ENCODE measurements at places on chromosomes 3 and 15. TPM values are rescaled to one million over a fixed set of nuclear protein-coding genes. Genes with fewer than 3 reads are reported as not detected.

Gene LRTM1
- not detected for total RNA-seq

DNA sequence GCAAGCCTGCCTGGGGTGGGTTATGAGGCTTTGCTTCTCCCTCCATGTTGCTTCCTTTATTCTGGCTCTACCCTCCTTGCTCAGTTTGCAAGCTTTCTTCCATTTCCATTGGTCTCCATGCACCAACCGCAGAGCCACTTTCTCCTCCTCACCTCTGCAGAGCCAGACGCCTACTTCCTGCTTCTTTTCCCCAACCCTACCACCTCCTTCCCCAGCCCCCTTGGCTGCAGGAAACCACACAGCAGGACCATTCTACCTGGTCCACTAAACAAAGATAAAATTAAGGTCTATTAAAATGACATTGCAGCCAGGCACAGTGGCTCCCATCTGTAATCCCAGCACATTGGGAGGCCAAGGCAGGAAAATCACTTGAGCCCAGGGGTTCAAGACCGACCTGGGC is 10.0 kb upstream of the CAV3 start:
- no peak for DNase-seq

Gene IQCH
- total RNA-seq: 0.83 TPM

- DNase-seq: no peak
Measured at GRCh38 chr15:90420451-90420850, 32.4 kb downstream of the IQGAP1 start.

Gene GPR160
- total RNA-seq: 200 TPM

Gene GOLGA6B
- not detected for total RNA-seq

DNA sequence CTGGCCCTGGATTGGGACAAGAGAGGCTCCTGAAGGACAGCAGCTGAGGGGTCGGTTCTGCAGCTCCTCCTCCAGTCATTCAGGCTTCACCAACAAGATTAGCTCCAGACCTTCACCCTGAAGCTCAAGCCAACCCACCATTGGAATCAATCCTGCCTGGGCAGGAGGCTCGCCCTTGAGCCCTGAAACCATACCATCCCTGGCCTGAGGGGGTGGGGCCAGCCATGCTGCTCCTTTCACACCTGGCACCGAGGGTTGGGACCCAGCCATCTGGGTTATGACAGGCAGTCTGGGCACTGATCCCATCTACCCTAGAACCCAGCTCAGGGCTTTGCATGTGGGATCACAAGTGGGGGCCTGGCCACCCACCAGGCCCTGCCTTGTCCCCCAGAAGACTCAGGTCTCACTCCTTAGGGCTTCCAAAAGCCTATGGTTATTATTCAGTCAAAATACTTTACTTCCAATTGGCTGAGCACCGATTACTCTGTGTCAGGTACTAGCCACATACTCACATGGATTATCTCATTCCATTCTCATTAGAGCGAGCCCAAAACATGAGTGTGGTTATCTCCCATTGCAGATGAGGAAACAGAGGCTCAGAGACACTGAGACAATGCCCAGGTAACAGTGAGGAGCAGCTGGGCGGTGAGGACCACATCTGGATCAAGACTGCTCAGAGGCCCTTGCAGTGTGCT is 3.1 kb downstream of the ABHD14B start:
- DNase-seq: no peak

GRCh38 chr15:70569714-70570231 is 193.6 kb downstream of the UACA start:
- no peak for DNase-seq

GRCh38 chr3:157606011-157606851 is 103.0 kb upstream of the VEPH1 start:
- DNase-seq: peak; percentile 74

DNA sequence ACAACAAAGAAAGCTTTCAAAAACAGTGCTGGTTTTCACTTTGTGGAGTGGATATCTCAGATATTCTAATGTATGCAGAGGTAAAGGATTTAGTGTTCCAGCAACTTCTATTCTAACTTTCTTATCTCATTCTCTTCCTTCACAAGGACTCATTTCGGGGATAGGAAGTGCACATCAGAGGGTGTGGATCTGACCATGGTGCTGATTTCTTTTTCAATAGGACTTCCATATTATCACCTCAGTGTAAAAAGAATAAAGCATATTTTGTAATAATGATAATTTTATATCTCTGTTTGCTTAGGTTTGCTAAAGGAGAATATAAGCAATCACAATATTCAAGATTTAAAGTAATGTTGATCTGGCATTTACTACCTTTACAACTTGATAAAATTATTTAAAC is 12.5 kb upstream of the CADM2 start:
- no peak for DNase-seq

DNA sequence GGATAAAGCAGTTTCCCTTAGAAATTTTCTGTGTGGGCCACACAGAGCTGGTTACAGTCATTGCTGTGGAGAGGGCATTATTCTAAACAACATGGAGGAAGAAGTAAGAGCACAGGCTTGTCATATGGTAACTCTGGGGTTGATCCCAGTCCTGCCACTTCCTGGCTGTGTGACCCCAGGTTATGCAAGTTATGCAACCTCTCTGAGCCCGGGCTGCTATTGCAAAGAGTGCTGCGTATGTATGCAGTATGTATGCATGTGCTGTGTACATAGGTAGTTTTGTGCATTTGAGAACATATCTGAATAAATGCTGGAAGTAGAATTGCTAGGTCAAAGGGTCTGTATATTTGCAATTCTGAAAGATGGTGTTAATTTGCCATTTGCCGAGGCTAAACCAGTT is 9.2 kb downstream of the SPSB4 start:
- no peak for DNase-seq

Gene ARHGEF26
- total RNA-seq: 27.5 TPM

DNA sequence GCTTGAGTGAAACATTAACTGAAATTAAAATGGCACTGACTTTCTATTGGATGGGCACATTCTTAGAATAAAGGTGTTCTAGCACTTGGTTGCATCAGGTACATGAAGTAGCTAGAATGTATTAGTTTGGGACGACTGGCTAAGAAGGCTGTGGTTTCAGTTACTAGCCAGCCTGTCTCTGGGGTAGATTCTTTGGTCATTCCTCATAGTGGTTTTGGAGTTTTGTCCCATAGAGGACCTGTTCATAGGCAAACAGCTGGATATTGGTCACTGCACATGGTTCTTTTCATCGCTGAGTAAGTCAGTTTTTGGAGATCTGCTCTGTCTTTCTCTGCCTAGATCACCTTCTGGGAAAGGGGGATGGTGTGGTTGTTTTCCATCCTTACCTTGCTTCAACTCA is 55.3 kb downstream of the ADAMTSL3 start:
- DNase-seq: no peak
